ENCODE measurements at places on chromosomes 2 and 18.
A peak's percentile ranks its signal among the peaks of the same experiment; 100 is the strongest.

- DNase-seq, result no peak
These were observed 65.9 kb downstream of the EDAR start for GRCh38 chr2:108923019-108923700.

- no peak for DNase-seq
These were observed 84.9 kb downstream of the SOX11 start for GRCh38 chr2:5777131-5777535.

DNA sequence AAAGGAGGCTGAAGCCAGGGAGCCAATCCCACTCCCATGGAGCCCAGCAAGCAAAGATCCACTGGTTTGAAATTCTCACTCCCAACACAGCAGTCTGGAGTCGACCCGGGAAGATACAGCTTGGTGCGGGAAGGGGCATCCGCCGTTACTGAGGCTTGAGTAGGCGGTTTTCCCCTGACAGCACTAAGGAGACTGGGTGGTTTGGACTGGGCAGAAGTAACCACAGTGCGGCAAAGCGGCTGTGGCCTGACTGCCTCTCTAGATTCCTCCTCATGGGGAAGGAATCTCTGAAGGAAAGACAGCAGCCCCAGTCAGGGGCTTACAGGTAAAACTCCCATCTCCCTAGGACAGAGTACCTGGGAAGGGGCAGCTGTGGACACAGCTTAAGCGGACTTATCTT is 261.6 kb upstream of the KYNU start:
- DNase-seq, result no peak

DNA sequence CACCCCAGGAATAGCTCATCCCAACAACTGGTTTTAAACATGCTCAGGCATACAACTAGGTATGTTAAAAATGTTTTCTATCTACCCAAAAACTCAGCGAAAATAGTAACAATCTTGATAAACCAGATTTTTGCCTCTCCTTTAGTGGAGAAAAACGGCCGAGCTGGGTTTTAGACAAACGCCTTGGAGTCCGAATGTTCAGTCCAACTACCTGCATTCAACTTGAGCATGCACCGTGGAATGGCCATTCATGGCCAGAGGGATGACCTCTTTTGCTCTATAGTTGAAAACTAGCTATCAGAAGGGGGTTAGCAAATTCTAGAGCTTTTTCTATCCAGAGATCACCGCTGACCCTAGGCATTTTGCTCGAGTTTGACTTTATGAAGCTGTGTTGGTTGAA is 30.8 kb downstream of the PDIA6 start:
- no peak for DNase-seq

DNA sequence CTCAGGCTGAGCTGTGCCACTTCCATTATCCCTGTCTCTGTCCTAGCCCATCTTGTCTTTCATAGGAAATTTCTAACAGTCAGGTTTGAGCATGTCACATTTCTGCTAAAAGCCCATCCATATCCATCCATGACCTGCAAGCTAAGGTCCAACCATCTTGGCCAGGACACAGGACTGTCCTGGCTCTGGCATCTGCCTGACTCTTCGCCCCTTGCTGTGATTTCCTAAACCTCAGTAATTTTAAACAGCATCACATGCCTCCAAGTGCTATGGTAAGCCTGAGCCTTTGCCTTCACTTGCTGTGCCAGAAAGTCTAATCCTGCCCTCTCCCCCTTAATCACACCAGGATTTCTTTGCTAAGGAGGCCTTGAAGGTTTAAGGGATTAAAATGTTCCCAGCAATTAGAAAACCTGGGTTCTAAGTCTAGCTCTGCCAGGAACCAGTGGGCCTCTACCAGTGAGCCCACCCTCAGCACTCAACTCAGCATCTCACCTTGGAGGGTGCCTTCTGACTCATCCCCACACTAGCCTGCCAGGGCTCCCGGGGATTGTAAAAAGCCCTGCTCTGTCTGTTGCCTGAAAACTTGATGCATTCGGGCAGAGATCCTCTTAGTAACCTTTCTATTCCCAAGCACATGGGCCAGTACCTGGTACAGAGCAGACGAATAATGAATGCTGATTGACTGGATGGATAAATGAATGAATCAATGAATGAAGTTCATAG is 411.0 kb downstream of the LRATD1 start:
- DNase-seq, result no peak

- DNase-seq, result no peak
These were observed 34.7 kb downstream of the WDR33 start for GRCh38 chr2:127776122-127776780.

- no peak for DNase-seq
These were observed 18.9 kb upstream of the PDIA6 start for GRCh38 chr2:10831400-10831985.

DNA sequence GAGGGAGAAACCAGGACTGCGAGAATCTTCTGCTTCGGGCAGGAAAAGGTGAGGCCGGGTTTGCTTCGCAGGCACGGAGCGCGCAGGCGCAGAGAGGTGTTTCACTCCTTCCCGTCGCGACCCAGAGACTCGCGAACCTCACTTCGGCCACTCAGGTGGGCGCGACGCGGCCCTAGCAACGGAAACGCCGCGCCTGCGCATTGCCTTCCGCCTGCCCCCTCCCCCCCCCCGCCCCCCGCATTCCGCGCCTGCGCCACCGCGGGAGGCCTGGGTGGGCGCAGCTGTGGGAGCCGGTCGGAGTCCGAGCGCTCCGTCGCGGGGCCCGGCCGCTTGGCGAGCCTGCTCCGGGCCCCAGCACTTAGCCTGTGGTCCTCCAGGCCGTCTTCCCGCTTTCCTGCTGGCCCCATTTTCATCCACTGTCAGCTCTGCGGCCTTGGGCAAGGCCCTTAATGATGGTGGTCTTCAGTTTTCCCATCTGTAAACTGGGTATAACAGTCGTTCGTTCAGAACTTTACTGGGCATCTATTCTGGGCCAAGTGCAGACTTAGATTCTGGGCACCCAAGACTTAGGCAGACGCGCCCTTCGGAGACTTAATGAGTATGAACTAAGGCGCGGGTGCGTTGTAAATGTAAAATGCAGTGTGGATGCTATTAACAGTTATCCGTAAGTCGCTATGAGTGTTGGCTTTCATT is 62.1 kb upstream of the ACKR3 start:
- DNase-seq, result peak; percentile 52

GRCh38 chr18:48228301-48228715 is 180.9 kb downstream of the ZBTB7C start:
- DNase-seq, result no peak

- DNase-seq, result no peak
These were observed 3.0 kb upstream of the IL1B start for GRCh38 chr2:112839407-112840067.

GRCh38 chr2:224222291-224222690 is 179.6 kb downstream of the FAM124B start:
- DNase-seq, result no peak

GRCh38 chr18:77110400-77110799 is 22.2 kb downstream of the MBP start:
- no peak for DNase-seq

GRCh38 chr2:158325031-158325781 is 131.3 kb downstream of the CCDC148 start:
- DNase-seq, result no peak

DNA sequence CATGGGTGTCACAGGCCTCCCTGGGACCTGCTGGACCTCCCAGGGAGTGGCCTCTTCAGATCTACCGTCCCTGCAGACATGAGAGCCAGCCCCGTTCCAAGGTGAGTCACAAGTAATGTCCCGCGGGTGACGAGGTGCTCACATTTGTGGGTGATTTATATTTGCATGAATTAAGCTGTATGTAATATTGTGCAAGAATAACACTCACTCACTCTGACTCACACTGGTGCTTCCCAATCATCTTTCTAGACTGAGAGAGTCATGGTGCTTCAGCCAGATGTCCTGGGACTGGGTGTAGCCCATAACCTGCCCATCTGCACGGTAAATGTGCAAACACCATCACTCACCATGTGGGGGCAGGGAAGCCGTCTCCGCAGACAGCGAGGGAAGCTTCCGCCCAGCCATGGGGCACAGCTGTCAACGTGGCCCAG is 347.5 kb upstream of the SALL3 start:
- no peak for DNase-seq

GRCh38 chr2:48199070-48199469 is 292.8 kb upstream of the FBXO11 start:
- DNase-seq, result no peak

GRCh38 chr2:30664761-30665358 is 142.4 kb downstream of the CAPN13 start:
- no peak for DNase-seq

DNA sequence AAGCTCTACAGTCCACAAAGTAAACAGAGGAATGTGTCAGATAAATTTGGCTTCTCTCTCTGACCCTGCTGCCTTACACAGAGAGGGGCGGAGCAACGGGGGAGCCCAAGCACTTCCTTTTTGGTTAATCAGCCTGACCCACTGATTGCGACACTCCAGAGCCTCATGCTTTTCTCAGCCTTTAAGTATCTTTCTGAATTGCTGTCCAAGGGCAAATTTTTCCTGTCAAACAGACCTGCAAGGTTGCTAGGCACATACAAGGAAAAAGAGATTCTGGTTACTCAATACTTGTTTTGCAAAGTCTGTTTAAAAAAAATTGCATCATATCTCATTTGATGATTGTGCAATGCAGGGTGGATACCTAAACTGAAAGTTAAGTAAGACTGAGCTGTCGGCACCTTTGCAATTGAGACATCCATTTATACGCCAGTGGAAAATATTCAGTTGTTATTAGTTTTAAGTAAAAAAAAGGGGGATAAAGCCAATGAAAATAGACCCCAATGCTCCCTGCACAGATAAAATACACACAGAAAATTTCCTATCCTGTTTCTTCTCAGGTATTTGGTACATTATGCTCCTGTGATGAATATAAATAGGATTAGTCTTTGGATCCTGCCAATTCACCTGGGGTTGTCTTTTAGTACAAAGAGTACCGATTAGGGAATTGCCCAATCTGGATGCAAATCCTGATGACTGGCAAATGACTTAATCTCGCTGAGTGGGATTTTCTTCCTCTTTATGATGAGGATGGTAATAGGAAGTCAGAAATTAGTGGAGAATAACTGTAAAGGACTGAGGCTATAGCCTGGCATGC is 260.2 kb upstream of the TRIB2 start:
- no peak for DNase-seq

GRCh38 chr2:142100139-142100873 is 30.5 kb downstream of the LRP1B start:
- no peak for DNase-seq

DNA sequence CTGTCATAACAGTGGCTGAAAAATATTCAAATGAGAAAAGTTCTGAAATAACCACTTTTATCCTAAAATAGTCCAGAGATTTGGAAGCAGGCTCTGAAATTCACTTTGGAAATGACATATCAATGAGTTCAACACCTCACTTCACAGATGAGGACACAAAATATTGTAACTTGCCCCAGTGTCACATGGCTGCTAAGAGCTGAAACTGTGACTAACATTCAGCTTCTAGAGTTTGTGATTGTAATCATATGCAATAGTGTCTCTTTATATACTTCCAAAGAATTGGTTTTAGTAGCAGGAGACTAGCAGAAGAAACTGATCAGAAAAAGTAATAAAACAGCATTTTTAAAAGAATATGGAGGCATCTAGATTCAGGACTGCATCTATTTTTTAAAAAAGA is 52.1 kb downstream of the SFT2D3 start:
- DNase-seq, result no peak

- DNase-seq, result no peak
These were observed 38.0 kb downstream of the KCNE4 start for GRCh38 chr2:223090039-223090438.

DNA sequence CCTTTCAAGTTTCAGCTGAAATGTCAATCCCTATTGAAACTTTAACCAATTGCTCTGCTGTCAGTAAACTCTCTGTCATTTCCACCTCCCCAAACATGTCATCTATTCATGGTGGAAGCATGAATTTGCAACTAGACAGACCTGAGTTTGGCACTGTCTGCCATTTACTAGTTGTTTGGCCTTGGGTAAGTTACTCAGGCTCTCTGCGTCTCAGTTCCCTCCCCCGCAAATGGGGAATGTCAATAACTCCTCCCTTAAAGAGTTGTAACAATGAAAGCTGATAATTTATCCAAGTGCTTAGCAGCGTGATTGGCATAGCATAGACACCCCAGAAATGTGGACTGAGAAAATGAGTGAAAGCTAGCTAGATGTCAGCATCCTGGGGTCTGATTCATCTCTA is 73.3 kb upstream of the THOC1 start:
- no peak for DNase-seq

- no peak for DNase-seq
These were observed 922.7 kb upstream of the CHAC2 start for GRCh38 chr2:52844701-52845423.
